Epithelial cell of proximal tubule (primary cell): ENCODE measurements at places on chromosomes 6 and 20. TPM values are rescaled to one million over a fixed set of nuclear protein-coding genes. Genes with fewer than 3 reads are reported as not detected.

TAAR5 gene
- total RNA-seq, result not detected in 2 replicates

TMEM151B gene
- total RNA-seq, result 0.07 TPM in 1 of 2 replicates, not detected in the other

ZSCAN23 gene
- total RNA-seq, result 0.87 and 2.6 TPM in 2 replicates

TPD52L1 gene
- 54.3 and 67.3 TPM in 2 replicates for total RNA-seq

CLPSL1 gene
- not detected in 2 replicates for total RNA-seq

HRH3 gene
- total RNA-seq, result not detected in 2 replicates

PRSS35 gene
- 0.06 and 0.14 TPM in 2 replicates for total RNA-seq

- no peak for DNase-seq
These were observed 404.5 kb downstream of the SYNE1 start for GRCh38 chr6:152232501-152233151.

DNA sequence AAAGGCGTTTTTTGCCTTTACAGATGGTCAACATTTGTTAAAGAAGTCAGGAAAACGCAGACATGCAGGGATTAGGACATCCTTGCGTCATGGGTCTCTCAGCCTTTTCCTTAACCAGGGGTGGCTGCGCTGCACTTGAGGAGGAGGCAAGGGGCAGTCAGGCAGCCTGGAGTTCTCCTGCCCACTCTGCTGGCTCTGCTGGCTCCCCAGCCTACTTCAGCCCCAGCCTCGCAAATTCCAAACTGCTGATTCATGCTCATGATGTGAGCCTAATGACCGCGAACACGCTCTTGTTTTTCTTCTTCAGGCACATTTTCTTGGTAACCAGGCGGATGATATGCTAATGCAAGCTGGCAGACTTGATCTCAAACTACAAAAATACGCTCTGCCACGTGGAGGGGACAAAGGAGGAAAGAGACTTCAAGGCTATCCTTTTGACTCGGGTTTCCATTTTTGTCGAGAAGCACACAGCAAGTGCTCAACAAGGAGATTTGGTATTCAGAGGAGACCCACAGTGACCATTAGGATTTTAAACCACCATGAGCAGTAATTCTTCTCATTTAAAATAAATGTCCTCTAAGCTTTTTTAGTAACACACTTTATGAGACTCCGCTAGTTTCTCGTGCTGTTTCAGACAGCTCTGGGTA lies 290.3 kb upstream of the STXBP5 start:
- peak; percentile 100 for DNase-seq

- no peak for DNase-seq
These were observed 1590.1 kb downstream of the HACE1 start for GRCh38 chr6:103269581-103269980.

- DNase-seq, result no peak
These were observed 372.1 kb downstream of the KIF16B start for GRCh38 chr20:16201191-16201590.

DNA sequence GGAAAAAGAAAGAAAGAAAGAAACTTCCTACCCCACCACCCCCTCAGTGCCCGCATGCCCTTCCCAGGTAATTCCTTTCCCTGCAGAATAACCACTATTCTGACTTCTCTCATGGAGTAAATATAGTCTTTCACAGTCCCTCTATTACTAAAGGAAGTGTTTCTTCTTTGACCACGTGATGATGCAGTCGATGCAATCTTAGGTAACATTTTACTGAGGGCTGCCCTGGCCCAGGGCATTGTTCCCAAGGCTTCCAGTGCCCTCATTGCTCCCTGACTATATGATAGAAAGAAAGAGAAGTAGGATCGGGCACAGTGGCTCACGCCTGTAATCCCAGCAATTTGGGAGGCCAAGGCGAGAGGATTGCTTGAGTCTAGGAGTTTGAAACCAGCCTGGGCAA lies 29.1 kb downstream of the ARHGAP40 start:
- DNase-seq, result no peak

DNA sequence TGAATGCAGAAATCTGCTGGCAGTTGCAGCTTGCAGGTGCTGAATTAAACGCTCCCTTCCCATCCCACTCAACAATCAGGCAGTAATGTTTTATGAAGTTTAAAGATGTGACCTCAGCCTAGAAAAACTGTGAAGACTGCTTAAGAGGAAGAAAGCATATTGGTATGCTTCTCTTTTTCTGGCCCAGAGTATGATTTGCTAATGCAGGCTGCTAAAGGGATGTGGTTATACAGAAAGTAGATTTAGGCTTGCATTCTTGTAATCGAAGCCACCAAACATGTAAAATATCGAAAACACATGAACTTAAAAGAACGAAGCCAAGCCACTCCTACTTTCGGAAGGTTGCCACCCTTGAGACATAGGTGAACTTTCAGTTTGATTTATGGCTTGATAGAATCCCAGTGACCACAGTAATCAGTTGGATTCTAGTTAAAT lies 40.7 kb downstream of the MAP3K5 start:
- no peak for DNase-seq

DNA sequence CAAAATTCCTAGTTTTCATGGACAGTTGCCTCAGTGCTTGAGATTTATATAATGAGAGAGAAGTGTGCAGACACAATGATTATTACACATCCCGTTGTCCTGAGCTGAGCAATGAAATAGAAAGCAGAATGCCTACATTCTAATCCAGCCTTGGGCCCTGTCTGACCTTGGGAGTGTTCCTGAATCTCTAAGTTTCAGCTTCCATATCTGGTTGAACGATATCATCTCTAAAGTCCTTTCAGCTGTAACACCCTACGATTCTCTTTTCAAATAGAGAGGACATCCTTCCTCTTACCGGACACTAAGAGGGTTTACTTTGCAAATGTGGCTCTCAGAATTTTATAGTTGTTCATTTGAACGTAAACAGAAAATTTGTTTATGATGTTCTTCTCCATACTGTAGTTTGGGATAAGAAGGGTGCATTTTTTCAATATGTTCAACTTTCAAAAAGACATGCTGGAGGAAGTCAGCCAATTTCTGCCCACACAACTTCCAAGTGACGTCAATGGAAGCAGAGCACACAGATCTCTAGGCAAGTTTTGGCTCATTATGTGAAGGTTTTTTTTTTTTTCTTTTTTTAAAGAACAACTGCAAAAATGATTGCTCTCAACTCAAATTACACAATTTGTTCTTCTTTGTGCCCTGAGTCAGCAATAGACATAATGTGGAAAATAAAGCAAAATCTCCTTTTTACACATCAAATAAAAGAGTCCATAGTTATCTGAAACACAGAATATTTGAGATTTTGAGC lies 50.4 kb downstream of the PDE7B start:
- DNase-seq, result no peak

- DNase-seq, result no peak
These were observed 156.9 kb downstream of the FOXC1 start for GRCh38 chr6:1766654-1767053.

DNA sequence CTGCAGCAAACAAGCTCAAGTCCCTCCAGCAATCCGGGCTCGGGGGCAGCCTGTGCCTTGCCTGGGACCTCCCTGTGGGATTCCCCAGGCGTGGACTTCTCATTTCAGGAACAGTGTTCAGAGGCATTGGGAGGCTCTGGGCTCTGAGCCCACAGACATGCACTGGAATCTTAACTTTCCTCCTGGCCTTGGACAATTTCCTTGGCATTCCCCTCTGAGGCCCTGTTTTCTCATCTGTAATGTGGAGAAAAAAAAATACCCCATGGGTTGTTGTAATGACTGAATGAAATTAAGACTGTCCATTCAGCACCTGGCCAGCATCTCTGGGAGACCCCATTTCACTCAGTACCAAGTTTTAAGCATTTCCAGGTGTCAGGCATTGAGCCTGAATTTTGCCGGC lies 17.6 kb downstream of the BPIFB4 start:
- no peak for DNase-seq

DNA sequence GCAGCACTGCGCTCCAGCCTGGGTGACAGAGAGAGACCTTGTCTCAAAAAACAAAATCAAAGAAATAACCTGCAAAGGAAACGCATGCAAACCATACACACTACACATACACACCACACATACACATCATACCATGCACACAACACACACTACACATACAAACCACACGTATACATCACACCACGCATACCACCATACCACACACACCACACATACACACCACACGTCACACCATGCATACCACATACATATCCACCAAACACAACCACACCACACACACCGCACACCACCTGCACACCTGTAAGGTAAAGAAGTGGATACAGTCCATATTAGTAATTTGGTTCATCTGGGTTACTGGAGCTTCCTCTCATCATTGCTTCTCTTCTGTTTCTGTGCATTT lies 32.3 kb upstream of the F13A1 start:
- DNase-seq, result no peak

DNA sequence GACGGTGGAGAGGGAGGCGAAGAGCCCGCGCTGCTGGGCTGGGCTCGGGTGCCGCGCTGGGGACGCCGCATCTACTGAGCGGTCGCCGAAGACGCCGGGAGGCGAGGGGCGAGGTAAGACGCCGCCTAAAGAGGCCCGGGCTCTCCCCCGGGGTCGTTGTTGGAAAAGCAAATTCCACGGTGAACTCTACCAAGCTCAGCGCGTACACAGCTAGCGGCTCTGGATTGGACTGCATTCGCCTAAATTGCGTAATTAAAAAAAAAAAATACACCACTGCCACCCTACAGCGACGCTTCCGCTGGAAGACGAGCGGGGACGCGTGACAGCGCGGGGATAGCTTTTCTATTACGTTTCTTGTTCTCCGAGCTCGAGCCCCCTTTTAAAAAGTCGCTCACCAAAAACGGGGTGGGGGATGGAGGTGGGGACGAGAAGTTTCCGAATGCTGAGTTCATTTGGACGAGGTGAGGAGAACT lies 92.0 kb upstream of the PRDM1 start:
- DNase-seq, result no peak

- DNase-seq, result no peak
These were observed 247.7 kb upstream of the FAM83B start for GRCh38 chr6:54598787-54599313.

GRCh38 chr6:44682280-44682679 lies 294.8 kb downstream of the CDC5L start:
- DNase-seq, result no peak

DNA sequence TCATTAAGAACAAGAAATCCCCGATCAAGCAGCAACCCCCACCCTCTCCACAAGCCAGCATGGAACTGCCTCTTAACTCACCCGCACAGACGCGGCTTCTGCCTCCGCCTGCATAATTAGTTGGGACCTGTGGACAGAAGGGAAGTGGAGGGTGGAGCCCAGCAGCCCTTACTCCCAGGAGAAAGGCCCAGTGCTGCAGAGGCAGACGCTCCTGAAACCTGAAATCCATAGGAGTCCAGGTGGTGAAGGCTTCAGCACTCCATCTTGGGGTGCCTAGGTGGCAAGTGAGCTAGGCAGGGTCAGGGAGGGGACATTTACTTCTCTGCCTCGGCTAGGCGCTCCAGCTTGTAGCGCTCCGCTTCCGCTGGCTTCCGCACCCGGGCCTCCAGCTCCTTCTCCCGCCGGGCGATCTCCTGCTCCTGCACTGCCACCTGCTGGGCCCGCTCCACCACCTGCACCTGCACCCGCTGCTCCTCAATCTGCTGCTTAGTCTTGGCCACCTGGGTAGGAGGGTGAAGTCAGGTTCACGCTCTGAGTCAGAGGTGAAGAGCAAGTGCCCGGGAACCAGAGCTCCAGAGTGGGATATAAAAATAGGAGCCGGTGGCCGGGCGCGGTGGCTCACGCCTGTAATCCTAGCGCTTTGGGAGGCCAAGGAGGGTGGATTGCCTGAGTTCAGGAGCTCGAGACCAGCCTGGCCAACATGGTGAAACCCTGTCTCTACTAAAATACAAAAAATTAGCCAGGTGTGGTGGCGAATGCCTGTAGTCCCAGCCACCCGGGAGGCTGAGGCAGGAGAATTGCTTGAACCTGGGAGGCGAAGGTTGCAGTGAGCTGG lies 10.7 kb downstream of the TUBB start:
- DNase-seq, result no peak

GRCh38 chr6:90468859-90469258 lies 118.0 kb downstream of the MAP3K7 start:
- DNase-seq, result no peak

GRCh38 chr6:102204351-102204750 lies 810.8 kb downstream of the GRIK2 start:
- no peak for DNase-seq

GRCh38 chr6:142387997-142388815 lies 86.4 kb downstream of the ADGRG6 start:
- DNase-seq, result no peak

DNA sequence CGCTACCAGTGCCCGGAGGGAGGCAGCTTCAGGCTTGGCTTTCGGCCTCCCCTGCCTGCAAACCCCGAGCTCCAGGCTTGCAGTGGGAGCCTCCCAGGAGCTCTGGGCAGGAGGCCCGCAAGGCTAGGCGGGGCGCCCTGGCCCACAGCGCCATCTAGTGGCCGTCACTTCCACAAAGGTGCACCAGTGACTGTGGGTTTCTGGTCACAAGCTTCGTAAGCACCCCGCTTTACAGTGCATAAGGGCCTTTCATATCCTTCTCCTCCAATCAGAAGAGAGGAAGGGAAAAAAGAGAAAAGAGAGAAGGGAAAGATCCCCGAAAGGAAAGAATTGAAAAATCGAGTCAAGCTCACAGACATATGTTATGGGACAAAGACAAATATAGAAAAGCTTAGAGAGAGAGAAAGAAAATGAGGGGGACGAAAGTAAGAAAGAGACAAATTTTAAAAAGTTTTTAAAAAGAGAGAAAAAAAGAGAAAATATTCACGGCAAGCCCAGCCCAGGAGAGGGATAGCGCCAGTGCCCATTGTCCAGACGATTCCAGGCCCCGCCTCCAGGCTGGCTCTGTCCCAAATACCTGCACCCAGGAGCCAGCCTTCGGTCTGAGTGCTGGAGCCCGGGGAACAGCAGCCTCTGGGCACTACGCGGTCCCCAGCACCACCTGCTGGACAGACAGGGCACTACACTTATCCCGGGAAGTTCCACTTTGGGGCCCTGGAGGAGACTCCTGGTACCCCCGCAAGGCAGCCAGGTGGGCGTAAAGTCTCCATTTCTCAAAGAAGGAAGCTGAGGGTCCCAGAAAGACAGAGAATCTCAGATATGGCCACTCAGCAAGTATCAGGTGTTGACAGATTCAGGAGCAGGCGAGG lies 207.1 kb downstream of the PREX1 start:
- DNase-seq, result peak; percentile 26

DNA sequence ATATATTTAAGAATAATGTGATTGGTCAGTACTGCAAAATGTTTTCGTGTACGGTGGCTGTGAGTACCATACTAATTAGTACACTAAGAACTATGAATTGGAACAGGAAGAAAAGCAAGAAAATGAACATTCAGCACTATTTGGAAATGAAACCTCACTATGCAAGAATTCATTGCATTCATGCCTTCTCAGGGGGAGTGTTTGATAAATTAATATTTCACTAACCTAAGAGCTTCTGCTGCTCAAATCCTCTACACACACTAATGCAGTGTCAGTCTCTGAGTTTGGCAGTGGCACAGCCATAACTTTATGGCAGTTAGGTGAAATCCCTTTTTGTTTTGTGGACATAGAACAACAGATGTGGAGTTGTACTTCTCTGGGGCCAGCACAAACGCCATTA lies 60.1 kb downstream of the SLC16A10 start:
- DNase-seq, result peak; percentile 13
